ENCODE measurements at places on chromosomes 1 and 21.

- no peak for DNase-seq
Measured at GRCh38 chr1:94798054-94798453, 22.1 kb upstream of the SLC44A3 start.

GRCh38 chr21:19350286-19350685, 946.7 kb upstream of the TMPRSS15 start:
- no peak for DNase-seq

DNA sequence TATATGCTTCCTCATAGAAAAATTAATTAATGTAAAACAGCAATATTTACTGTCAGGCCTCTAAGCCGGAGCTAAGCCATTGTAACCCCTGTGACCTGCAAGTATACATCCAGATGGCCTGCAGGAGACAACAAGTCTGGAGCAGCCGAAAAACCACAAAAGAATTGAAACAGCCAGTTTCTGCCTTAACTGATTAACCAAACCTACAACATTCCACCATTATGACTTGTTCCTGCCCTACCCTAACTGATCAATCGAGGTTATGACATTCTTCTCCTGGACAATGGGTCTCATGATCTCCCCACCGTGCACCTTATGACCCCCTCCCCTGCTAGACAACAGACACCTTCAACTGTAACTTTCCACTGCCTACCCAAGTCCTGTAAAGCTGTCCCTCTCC, 205.8 kb upstream of the DUSP10 start:
- DNase-seq = no peak

- no peak for DNase-seq
Measured at GRCh38 chr1:181855380-181855779, 206.1 kb downstream of the ZNF648 start.

- no peak for DNase-seq
Measured at GRCh38 chr1:203180611-203181330, 5.1 kb upstream of the MYBPH start.

DNA sequence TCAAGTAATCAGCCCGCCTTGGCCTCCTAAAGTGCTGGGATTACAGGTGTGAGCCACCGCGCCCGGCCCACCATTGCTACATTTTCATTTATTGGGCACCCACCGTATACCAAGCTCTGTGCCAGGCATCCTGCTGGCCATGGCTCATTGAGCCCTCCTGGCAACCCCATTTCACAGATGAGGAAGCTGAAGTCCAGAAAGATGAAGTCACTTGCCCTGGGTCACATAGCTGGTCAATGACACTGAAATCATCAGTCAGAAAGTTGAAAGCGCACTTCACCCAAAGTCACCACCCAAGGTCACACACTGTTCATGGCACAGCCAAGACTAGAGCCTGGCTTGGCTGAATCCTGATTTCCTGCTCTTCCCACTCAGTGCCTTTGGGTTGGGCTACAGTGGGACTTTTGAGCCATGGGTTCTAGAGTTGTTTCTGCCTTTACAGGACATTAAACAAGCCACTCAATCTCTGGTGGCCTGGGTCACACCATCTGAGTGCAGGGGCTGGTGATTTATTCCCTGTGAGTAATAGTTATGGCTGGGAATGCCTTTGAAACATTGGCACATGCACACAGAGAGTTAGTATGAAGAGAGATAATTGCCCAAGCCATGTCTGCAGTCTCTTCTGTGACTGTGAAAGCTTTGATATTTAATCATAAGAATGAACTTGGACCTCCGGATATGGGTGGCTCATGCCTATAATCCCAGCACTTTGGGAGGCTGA, 16.0 kb upstream of the ARHGEF10L start:
- no peak for DNase-seq

- no peak for DNase-seq
Measured at GRCh38 chr1:77288275-77288674, 6.5 kb downstream of the AK5 start.

DNA sequence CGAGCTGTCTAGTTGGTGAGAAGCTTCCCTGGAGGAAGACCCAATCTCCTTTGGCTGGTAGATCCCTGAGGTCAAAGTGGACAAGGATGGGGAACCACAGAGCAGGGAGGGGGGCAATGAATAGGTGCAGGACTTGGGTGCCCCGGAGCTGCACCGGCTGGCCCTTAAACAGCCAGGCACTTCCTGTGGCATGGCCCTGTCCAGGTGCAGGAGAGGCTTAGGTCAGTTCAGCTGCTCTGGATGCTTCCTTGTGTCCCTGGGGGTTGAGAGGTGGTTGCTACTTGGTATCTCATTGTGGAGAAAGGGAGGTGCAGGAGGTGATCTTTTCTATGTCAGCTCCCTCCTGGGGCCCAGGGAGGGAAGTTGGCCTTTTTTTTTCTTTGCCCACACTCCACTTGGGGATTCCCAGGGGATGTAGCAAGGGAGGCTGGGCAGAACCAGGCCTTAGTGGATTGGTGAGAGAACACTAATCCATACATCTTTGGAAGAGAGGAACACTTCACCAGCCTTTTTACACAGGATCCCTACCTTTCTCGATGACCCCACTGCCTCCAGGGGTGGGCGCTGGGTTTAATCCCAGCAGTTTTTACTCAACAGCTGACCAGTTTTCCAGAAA, 1.2 kb upstream of the ST3GAL3 start:
- no peak for DNase-seq

- DNase-seq = no peak
Measured at GRCh38 chr1:29634324-29634723, 398.0 kb downstream of the PTPRU start.

GRCh38 chr1:15570861-15571260, 14.0 kb downstream of the AGMAT start:
- no peak for DNase-seq

DNA sequence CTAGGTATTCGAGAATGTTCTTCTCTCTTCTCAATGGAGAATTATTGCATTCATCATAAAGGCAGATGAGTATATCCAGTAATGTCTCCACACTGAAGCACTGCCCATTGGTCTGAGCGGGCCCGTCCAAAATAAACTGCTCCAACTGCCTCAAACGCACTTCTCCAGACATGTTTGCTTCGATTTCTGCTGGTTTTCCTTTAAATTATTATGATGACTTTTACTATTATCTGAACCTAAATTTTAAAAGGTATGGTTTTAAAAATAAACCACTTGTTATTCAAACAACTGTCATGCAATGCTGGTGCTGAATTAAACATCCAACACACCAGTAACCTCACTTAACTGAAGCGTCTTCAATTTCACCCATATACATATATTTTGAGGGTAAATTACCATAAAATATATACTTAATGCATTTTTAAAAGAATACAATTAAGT, 1.3 kb downstream of the CDC42BPA start:
- no peak for DNase-seq

- no peak for DNase-seq
Measured at GRCh38 chr1:226635456-226635941, 86.9 kb downstream of the STUM start.

Data from RWPE2 (cell line).